ENCODE measurements at places on chromosomes 7 and 10.

DNA sequence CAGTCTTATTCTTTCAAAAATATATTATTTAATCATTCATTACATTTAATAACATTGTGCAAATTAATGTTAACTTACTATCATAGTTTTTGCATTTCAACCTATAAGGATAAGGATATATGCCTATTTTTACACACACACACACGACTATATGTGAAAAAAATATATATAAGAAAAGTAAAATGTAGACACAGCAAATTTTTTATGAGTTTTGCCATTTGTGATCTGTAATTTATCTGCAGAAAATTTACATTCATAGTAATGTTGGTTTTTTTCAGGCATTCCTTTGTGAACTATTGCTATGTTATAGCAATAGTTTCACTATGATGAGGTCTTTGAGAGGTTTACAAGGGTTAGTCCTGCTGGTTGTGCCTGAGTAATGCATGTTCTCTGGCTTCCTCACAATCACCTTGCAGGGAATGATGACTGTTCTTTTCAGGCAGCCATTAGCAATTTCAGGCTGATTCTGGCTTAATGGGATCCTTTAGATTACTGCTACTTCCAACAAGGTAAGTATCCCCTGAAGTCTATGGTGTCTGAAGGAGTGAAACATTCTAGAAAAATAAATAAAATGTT lies 183.7 kb upstream of the CDK1 start:
- no peak for DNase-seq

DNA sequence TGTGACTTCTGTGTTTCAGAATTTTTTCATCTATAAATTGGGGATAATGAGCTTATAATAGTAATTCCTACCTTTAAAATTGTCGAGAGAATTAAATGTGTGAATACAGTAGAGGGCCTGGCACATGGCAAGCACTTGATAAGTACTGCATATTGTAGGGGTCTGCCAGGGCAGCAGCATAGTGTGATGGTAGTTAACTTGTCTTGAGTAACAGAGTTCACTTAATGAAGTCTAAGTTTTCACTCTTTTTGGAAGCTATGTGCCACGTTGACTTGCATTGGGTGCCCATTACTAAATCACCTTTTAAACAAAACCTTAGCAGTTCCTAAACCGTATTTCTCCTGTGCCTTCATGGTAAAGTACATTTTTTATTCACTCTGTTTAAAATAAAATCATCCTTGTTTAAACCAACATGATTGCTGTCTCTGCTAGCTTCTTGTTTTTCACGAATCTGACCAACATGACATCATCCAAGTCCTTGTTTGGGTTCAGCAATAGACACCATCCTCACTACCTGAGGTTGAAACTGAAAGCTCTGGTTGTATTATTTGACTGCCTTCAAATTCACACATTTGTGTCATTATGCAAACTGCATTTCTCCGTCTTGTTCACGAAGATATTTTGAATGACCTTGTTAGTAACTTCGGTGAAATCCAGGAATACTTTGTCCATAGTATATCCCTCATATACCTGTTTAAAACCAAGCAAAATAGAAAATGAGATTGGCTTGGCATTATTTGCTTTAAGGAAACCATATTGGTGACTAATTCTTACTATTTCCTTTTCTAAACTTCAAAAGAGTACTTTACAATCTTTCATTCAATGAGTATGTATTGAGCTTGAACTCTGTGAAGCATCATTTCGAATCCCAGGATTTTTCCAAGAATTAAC lies 340.2 kb downstream of the SUGCT start:
- DNase-seq = no peak

DNA sequence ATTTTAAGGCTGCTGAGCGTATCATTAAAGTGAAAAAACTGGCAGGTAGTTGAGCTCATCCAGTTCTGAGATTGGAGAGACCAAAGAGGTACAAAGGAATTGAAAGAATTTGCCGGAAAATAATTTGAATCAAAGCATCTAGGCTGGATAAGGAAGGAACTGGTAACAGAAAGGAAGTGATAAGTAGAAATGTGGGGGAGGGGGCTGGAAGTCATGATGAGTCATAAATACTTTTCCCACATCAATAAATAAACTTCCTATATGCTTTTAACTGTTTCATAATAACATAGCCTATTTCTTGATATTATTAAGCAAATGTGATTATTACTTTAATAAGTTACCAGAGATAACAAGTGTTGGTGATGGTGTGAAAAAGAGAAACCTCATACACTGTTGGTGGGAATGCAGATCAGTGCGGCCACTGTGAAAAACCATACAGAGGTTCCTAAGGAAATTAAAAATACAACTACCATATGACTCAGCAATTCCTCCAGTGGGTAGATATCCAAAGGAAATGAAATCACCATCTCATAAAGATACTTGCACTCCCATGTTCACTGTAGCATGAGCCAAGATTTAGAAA lies 27.0 kb downstream of the ZNF438 start:
- DNase-seq = no peak

DNA sequence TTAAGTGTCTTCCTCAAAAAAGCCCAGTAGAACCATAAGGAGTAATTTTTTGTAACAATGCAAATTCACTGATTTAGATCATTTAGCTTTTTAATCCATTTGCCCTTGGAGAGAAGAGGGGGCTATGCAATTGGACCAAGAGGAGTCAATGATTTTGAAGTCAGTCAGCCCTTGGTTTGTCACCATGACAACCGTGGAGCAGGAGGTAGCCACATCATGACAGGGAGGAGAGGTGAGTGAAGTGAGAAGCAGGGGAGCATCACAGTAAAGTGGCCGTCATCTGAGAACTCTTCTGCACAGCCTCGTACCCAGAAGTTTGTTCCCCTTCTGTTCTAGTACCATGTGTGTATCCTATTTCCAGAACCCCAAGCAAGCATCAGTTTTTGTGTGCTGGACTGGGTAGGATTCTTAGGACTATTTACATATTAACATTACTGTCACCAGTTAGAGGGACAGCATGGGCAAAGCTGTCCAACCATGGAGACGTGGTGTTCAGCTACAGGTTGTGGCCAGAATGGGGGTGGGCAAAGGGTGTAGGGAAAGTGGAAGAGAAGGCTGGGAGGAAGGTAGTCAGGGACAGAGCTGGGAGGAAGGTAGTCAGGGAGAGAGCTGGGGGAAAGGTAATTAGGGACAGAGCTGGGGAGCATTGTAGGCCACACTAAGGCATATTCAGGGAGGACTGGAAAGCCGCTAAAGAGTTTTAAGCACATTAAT lies 13.1 kb downstream of the UBE3C start:
- DNase-seq = no peak

DNA sequence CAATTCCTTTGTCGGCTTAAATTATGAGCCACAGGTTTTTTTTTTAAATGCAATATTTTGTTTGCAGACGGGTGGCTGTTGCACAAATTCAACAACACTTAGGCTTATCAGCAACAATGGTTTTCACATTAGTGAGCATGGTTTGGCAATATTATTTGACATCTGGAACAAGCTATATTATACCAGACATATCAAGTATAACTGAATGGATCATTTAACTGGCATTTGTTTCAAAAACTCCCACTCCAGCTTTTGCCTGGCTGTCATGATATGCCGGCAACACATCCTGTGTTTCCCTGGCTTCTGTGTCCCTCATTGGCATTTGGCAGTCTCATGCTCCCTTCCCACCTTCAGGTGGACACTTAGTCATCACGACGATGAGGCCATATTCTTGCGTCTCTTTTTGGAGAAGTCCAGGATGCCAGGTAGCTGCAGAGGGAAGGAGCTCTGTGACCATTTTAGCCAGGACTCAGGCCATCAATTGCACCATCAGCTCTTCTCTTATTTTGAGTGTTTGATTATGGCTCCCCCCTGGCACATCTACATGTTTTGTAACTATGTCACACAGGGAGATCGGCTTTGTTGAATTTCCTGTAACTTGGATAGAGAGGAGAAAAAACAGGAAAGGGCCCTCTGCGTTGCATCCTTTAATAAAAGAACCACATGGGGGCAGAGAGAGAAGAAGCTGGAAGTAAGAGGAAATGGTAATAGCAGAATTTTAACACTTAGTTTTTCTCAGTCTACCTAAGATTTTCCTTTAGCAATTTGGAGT lies 413.9 kb downstream of the LRMDA start:
- no peak for DNase-seq
